Tongue (tissue), 3 donors: ENCODE measurements at places on chromosomes 4 and X.

DNA sequence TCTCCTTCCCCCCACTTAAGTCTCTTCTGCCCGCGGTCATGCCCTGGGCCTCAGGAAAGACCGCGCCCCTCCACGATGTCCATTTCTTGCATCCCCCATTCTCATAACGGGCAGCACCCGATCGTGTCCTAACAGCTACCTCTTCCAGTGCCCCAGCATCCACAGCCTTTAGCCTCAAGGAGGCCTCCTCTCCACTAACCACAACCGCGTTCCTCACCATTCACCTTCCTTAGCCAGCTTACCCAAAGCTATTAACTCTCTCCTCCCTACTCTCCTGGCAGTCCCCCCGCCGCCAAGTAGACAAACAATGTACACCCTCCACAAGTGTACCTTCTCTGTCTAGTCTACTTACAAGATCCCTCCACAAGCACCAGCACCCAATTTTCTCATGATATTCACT lies 58.6 kb upstream of the PAGE5 start:
- DNase-seq, result peak; percentile 24

DNA sequence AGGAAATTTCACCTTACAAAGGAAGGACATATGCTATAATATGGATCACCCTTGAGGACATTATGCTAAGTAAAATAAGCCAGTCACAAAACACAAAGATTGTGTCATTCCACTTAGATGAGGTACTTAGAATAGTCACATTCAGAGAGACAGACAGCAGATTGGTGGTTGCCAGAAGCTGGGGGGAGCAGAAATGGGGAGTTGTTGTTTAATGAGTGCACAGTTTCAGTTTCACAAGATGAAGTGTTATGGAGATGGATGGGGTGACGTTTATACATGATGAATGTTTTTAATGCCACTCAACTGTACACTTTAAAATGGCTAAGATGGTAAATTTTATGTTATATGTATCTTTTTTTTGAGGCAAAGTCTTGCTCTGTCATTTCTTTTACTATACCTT lies 14.8 kb upstream of the SPON2 start:
- DNase-seq, result no peak

DNA sequence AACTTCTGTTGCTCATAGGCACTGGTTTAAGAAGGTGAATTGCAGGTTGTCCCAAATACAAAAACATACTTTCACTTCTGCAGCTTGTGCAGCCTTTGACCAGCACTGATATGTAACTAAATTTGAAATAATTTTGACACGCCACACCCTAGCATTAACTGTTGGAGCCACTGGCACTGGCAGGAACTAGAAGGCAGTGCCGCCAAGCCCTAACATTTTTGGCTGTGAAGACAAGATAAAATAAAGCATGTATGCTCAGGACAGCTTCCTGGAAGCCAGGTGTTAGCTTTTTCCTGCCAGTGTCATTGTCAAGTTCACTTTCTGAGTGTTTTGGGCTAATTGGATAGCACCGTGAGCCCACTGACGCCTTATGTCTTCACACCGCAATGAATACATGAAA lies 65.3 kb upstream of the FBXW7 start:
- DNase-seq, result no peak

DNA sequence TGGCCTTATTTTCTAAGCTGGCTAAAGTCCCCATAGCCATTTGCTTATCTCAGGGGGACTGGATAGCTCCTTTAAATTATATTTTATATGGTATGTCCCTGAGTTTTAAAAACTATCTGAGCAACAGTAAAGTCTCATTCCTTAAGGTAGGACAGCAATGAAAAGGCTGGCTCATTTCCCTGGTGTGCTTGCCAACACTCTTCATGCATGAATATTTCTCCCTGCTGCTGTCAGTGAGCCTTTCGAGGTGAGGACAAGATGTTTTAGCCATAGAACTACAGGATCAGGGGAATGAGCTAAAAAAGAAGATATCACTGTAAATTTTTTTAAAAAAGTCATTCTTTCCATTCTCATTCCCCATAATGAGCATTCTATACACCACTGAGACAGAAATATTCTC lies 427.3 kb upstream of the FAM241A start:
- peak; percentile 39 for DNase-seq

GRCh38 chr4:110270492-110271197 lies 72.2 kb upstream of the ELOVL6 start:
- no peak for DNase-seq

DNA sequence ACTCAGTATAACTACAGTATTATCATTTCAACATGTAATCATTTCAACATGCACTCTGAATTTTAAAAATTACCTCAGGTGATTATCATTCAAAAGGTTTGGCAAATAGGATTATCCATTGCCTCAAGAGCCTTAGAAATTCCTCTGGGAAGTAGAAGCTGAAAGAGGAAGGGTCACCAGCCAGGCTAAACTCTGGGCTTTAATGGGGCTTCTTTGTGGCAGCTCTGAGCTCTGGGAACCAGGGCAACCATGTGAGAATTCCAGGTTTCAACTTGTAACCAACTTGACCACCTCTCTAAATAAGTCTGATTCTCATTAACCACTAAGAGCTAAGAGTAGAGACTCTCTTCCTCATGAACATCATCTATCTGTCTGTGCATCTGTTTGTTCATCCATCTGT lies 117.2 kb upstream of the MED14 start:
- DNase-seq, result no peak

GRCh38 chr4:31160146-31160545 lies 440.0 kb downstream of the PCDH7 start:
- no peak for DNase-seq

DNA sequence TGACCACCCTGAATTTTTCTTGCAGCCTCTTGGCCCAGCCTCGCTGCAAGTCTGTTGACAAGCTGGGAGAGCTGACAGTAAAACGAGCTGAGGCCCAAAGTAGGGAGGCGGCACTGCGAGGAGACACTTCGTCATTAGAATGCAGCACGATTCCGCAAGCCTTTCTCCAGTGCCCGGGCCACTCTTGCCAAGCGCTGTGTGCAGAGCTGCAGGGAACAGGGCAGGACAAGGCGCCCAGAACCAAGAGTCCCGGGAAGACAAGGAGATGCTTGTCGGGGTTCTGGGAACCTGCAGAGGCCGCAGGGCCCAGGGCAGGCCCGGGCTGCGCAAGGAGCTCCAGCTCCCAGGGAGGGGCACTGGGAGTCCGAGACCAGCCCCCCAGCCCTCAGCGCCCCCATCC lies 187.1 kb downstream of the BCOR start:
- DNase-seq, result peak; percentile 34

DNA sequence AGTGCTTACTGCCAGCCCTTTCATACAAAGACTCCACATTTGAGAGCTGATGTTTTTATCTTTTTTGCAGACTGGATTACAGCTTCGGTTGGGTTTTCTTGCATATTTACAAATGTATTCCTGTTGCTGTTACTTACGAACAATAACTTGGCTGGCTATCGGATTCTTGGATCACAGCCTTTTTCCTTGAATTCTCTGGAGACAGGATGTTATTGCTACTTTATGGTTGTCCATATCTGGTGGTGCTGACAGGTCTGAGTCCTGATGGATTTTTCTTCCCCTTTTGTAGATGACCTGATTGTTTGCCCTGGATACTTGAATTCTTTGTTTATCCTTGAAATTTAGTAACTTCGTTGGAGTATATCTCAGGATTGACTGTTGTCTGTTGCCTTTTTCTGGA lies 77.7 kb downstream of the PDK3 start:
- DNase-seq, result peak; percentile 12

GRCh38 chrX:118502161-118502789 lies 6.7 kb downstream of the DOCK11 start:
- DNase-seq, result no peak

GRCh38 chrX:20325786-20326388 lies 59.2 kb upstream of the RPS6KA3 start:
- no peak for DNase-seq

- no peak for DNase-seq
Observed at GRCh38 chr4:125833-126232, 1.5 kb downstream of the ZNF718 start.

DNA sequence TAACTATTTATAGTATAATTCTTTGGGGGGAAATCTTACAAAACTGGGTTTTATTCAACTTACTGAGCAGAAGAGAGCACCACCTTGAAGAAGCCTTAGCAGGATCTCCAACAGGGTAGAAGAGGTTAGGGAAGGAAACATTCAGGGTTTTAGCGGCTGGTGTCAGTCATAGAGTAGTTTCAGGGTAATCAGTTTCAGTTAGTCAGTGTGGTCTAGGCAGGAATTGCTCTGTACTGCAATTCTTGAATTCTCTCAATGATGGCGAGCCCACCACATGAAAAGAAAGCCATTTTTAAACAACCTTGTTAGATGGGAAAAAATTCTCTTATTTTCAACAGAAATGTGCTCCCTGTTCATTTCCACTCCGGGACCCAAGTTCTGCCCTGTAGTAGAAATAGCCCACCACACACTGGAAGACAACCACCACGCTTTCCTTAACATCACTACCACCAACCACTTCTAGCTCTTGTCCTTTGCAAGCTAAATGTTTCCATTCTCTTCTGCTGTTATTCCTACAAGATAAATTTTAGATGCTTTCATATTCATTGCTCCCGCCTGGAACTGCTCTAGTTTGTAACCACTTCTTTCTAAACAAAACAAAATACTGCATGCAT lies 25.9 kb downstream of the COL25A1 start:
- DNase-seq, result no peak

DNA sequence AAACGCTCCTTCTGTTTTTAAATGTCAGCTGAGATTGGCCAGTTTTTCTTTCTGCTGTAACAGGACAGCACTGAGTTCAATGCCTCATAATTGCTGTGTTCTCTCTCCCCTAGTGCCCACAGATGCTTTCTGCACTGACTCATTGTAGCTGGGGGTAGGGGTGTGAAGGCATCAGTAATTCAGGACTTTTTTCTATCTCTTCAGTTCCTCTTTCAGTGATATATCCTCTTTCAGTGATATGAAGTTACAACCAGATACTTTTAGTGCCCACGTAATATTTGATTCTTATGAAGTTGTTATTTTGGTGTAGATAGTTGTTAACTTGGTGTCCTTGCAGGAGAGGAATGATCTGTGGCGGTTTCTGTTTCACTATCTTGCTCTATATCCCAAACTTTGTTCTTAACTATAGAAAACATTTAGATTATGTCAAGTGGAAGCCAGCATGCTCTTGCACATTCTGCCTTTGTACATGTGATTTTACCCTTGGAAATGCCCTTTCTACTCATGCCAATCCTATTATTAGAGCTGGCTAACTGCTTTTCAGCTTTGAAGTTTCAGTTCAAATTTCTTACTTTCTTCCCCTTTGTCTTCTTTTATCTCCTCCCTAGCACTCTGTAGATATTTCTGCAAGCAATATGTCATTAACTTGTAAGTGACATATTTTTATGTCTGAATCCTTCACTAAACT lies 1258.4 kb downstream of the FAM133A start:
- no peak for DNase-seq

- no peak for DNase-seq
Observed at GRCh38 chrX:10602646-10603045, 17.7 kb downstream of the MID1 start.

GRCh38 chr4:121014544-121014943 lies 57.8 kb downstream of the NDNF start:
- no peak for DNase-seq

DNA sequence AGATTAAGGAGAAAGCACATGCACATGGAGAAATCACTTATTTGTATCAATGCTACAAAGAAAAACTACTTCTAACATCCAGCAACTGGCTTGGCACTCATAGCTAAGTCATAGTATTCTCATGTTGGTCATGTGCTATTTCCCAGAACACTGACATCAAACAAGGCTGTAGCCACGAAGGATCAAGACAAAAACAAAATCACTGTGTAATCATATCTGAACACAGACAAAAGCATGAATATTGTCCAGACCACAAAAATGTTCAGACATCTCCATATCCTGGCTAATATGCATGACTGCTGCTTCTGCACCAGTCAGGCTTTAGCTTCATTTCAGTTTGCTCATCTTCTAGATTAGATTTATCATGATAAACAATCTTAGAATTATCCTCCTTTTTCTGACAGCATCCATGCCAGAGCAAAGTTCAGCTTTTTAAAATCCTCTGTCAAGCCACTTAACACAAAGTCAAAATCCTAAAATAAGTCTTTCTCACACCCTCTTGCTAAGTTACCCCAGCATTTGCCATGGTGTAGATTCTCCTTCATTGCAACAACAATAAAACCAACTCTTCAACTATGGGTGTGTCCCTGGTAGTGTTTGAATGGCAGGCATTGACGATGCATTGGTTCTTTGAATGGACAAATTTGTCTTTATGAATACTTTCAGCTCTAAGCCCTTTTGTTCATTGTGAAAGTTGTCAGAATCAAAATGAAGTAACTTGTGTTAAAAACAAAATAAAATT lies 39.1 kb upstream of the NPFFR2 start:
- peak; percentile 1 for DNase-seq

DNA sequence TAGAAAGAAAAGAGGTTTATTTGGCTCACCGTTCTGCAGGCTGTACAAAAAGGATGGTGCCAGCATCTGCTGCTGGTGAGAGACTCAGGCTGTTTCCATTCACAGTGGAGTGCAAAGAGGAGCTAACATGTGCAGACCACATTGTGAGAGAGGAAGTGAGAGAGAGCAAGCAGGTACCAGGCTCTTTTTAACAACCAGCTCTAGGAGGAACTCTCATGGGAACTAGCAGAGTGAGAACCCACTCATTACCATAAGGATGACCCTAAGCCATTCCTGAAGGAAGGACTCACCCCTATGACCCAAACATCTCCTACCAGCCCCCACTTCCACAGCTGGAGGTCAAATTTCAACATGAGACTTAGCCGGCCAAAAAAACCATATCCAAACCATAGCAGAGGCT lies 158.6 kb upstream of the ADGRL3 start:
- DNase-seq, result no peak

DNA sequence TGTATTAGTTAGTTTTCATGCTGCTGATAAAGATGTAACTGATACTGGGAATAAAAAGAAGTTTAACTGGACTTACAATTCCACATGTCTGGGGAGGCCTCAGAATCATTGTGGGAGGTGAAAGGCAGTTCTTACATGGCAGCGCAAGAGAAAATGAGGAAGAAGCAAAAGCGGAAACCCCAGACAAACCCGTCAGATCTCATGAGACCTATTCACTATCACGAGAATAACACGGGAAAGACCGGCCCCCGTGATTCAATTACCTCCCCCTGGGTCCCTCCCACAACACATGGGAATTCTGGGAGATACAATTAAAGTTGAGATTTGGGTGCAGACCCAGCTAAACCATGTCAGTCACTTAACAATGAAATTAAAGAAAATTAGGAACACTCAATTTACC lies 499.1 kb downstream of the FSTL5 start:
- DNase-seq, result no peak

- DNase-seq, result no peak
Observed at GRCh38 chr4:184376126-184376838, 98.1 kb downstream of the IRF2 start.

GRCh38 chr4:188162698-188163097 lies 23.5 kb downstream of the TRIML1 start:
- no peak for DNase-seq

DNA sequence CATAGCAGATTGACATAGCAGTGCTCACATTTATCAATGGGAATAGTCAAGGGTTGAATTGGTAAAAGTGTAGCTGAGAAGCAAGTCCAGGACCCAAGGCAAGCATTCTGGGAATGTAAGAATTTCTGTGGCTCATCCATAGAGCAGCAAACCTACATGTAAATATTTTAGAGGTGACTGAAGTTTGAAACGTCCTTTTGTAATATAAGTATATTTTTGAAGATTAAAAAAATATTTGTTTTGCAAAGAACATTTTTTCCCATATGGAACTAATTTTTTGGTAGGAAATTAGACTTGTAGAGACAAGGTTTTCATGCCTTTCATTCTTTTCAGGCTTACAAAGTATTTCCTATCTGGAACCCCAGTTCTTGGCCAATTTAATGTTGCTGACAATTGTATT lies 104.0 kb downstream of the TEX13A start:
- no peak for DNase-seq

- DNase-seq, result no peak
Observed at GRCh38 chr4:110676241-110676640, 53.4 kb upstream of the PITX2 start.

GRCh38 chr4:150540959-150541360 lies 41.0 kb upstream of the MAB21L2 start:
- DNase-seq, result no peak
